Activated CD4-positive, CD25-positive, alpha-beta regulatory T cell treated with anti-CD3 and anti-CD28 coated beads, Interleukin-2, amount 50 U/mL, for 16 hours (primary cell): ENCODE measurements at places on chromosomes 16 and 17.
A peak's percentile ranks its signal among the peaks of the same experiment; 100 is the strongest.

- DNase-seq, result peak; percentile 19
Observed at GRCh38 chr16:88591577-88592021, 21.4 kb downstream of the ZC3H18 start.

- DNase-seq, result no peak
Observed at GRCh38 chr17:373613-374230, 21.1 kb upstream of the RPH3AL start.

DNA sequence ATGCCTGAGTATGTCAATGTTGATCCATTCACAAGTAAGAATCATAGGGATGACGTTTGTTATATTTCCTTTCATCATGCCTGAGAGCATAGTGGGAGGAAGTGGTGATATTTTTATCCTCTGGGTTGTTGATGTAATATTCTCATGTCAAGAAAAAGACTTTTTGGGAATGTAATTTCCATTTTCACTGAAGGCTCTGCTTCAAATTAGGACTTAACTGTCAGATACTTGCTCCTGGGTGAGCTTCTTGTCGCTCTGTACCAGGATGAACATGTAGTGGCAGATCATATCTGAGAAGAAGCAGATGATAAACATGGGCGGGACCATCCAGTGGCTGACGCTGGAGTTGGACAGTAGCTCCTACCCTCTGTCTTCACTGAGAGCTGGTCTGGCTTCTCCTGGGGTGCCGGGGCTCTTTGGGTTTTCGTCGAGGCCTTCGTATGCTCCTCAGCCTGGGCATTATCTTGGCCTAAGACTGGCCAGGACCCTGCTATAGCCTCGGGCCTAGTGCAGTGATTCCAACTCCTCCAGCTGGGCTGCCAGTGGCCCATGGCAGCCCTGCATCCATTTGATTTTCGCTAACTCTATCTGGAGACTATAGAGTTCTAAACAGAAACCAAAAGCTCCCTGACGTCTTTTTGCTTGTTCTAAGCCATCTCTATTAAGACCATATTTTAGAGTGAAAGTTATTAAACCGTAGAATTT lies 19.7 kb downstream of the CYB5B start:
- DNase-seq, result no peak

GRCh38 chr16:25260416-25260815 lies 2.8 kb upstream of the ZKSCAN2 start:
- no peak for DNase-seq

DNA sequence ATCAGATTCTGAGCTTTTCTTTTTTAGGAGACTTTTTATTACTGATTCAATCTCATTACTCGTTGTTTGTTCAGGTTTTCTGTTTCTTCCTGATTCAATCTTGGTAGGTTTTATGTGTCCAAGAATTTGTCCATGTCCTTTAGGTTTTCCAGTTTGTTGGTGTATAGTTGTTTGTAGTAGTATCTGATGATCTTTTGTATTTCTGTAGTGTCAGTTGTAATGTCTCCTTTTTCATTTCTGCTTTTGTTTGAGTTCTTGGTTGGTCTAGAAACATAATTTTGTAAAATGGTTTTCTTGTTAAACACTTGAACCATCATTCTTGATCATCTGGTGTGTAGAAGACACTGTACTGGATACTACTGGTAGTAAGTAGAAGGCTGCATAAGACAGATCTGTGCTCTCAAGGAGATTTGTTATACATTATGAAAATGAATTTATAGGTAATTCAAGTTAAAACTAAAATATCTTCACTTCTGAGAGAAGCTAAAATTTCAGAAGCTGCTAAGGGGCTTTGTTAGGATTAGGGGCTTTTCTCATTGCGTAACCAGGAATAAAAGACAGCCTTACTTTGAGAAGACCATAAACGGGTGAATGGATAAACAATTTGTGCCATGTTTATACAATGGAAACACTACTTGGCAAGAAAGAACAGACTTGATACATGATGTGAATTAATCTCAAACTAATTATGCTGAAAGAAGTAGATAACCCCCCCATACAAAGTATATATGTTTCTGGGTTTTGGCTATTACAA lies 44.0 kb downstream of the NSRP1 start:
- DNase-seq, result no peak

DNA sequence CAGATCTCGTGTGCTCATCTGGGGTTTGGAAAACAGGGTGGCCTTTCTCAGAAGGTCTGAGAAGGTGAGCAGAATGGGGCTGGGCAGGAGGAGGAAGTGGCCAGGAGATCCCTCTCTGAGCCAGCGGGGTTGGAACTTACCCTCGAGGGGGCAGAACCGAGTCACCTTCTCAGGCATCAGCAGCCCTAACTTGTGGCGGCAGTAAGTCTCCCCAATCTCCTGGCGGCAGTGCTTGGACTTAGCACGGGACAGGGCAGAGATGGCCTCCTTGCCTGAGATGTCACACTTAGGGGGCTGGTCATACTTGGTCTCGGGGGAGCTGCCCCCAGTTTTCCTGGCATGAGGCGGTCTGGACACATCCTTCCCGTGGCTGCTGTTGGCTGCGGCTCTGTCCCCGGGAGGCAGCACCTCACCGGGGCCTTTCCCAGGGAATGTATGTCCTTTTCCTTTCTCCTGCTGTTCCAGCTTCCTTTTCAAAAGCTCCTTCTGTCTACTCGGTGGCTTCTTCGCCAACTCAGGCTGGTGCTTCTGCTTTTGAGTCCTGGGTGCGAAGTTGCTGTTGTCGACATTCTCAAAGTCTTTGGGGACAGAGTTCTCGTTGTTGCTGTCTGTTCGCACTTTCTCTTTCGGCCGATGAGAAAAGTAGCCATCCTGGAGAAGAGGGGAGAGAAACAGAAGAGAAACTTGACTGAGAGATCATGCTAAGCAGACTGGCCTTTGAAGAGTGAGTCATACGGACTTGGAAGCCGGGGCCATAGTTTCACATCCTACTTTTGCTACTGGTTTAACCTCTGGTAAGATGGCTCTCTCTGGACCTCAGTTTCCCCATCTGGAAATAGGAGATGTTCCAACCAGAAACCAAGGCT lies 211.7 kb downstream of the XYLT1 start:
- no peak for DNase-seq

- no peak for DNase-seq
Observed at GRCh38 chr16:6602405-6602804, 730.2 kb upstream of the RBFOX1 start.

DNA sequence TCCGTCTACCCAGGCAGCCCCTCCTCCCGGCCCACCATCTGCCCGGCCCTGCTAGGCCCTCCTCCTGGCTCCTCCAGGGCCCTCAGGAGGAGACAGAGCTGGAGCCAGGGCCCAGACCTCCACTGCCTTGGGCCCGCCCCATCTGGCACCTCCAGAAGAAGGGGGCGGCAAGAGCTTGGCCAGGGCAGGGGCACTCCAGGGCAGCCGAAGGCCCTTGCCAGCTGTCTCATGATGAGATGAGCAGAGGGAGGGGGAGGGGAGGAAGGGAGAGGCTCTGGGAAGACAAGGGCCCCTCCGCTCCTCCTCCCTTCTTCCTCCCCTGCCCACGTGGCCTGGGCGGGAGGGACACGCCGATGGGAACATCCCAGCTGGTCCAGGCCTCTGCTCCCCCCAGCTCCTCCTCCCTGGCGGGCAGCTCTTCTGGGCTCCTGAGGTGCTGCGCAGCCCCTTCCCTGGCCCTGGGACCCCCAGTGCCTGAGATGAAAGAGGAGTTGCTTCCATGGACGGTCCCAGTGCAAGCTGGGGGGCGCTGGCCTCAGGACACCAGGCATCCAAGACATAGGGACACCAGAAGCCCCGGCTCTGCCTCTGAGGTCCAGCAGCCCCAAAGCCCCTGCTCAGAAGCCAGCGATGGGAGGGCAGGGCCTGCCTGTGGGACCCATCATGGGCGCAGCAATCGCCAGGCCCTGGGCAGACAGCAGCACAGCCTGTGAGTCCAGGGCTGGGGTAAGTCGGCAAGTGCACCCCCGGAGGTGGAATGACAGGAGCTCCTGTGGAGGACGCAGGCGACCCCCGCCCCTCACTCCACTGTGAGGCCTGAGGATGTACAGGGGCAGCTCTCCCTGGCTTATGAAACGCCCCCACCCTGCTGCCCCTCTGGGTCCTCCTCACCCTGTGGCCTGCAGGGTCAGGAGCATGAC lies 23.6 kb upstream of the ENPP7 start:
- no peak for DNase-seq

DNA sequence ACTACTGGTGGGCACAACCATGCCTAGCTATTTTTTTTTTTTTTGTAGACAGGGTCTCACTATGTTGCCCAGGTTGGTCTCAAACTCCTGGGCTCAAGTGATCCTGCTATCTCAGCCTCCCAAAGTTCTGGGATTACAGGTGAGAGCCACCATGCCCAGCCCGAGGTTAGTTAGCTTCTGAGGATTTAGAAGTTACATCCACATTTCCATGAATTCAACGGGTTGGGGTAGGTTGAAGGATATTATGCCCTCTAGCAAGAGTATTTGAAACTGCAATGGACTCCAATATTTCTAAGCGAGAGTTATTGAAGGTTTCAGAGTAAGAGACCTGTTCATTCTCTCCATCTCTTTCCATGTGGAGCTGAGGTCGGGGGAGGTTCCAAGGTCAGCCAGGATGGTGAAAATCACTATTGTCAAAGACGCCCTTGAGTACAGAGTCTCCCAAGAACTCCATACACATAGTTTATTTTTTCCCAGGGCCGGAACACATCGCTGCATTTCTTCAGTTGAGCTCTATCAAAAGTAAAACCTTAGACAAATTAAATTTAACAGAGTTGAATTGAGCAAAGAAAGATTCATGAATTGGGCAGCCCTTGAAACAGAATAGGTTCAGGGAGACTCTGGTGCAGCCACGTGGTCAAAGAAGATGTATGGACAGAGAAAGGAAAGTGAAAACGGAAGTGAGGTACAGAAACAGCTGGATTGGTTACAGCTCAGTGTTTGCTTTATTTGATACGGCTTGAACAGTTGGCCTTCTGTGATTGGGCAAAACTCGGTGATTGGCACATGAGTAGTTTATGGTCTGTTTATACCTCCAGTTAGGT lies 19.0 kb upstream of the ITPRIPL2 start:
- no peak for DNase-seq

- DNase-seq, result no peak
Observed at GRCh38 chr16:69087161-69087581, 18.3 kb upstream of the HAS3 start.

GRCh38 chr16:4240624-4241023 lies 1.3 kb downstream of the SRL start:
- no peak for DNase-seq

GRCh38 chr17:8963647-8964258 lies 1.8 kb downstream of the PIK3R5 start:
- DNase-seq, result no peak

DNA sequence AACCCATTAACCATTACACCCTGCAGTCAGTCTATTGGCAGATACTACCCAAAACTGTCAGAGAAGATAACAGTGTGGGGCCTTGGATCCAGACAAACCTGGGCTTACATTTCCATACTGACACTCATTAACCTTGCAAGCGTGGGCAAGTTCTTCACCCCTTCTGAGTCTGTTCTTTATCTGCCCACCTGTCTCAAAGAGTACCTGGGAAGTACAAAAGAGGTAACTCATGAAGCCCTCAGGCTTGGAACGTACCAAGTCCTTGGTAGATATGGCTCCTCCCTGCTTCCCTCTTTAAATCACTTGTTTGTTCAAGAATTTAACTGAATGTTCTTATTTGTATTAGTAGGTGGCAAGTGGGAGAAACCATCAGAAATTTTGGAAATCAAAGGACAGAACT lies 2.5 kb upstream of the IGSF6 start:
- DNase-seq, result no peak

GRCh38 chr16:35642322-35642835 lies 2183.0 kb downstream of the TP53TG3F start:
- no peak for DNase-seq

DNA sequence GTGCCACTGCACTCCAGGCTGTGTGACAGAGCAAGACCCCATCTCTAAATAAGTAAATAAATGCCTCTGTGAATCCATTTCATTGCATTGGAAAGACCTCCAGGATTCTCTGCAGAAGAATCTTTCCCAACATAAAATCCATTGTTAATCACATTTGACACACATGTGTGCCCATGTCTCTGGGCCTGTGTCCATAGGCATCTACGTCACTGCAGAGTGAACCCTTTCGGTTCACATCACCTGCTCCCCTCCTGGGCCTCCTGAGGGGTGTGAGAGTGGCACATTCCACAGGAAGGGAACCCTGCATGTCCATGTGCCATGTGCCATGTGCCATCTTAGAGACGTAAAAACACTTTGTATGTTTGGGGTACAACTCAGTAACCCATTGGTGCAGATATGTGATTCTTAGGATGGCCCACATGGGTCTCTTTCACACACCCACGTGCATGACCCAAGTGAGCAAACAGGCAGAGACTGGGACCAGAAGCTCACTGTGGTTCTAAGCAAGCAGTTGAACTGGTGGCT lies 427.5 kb downstream of the MAF start:
- no peak for DNase-seq

DNA sequence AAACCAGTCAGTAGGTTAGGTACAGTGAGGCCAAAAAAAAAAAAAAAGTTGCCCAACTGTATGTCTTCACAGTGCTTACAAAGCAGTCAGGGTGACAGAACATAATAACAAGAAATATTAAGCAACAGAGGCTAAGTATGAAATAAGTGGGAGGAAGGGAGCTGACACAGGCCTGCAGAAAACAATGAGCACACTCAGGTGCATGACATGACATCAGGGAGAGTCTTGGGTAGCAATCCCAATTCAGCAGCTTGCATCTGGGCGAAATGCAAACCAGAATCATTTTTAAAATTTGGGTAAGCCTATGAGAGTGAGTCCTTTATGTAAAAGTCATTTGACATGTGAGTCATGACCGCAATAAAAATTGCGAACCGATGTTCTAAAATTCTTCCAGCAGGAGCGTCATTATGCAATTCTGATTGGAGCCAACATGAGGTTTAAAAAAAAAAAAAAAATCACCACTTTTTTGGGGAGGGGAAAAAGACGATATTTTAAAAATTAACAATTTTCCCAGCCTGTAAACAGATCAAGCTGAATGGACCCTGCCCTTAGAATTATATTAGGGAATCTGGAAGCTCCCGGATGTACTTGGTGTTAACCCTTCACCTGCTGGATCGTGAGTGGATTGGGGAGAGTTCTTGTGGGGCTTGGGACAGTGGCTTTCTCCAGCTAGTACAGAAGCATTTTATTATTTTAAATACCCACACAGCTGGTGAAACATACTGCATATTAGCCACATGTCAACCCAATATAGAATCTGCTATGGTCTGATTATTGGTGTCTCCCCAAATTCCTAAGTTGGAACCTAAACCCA lies 127.9 kb downstream of the NPIPB5 start:
- DNase-seq, result no peak

DNA sequence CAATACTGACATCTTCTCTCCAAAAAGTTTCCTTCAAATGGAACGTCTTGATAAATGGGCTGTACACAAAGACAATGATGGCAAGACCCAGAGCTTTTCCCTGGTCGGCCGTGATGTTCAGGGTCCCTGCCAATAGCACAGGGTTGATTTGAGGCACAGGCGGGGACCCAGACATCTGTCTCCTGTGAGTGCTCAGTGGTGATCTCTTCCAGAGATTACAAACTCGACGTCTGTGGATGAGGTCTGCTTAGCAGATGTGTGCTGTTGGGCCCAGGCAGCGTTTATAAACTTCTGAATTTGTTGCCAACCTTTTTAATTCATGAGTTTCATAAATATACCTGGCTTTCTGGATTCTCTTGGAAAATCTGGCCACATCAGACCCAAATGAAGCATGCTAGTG lies 14.9 kb downstream of the CPPED1 start:
- no peak for DNase-seq
